ENCODE measurements at places on chromosomes 3 and 15.

DNA sequence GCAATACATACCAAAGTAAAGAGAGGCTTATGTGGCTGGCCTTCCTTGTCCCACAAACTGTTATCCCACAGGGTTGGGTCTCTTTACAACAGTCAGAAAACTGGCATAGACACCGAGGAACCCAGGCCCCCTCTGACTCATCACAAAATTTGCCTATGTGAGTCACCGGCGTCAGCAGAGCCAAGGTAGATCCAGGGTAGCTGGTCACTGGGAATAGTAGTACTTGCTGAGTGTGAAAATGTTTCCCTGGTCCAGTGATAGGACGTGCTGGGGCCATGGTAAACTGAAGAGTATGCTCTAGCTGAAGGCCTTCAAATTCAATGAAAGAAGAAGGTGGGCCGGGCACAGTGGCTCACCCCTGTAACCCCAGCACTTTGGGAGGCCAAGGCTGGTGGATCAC, 27.1 kb upstream of the SKIL start:
- peak; percentile 30 for DNase-seq

- no peak for DNase-seq
These were observed 638.0 kb downstream of the OTOL1 start for GRCh38 chr3:162134571-162134970.

DNA sequence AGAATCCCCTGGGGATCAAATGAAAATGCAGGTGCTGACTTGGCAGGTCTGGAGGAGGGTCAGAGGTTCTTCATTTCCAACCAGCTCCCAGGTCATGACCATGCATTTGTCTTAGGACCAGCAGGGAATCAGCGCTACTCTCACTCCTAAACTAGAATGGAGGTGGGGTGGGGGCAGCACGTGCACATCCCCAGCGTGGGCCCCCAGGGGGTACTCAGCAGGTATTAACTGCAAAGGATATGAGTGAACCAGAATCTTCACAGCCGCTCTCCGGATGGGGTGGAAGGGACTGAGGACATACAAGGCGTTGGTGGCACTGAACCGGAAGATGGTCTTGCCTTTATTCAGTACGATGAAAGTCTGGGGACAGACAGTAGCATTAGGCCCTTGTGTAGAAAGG, 19.4 kb downstream of the SCN5A start:
- no peak for DNase-seq

DNA sequence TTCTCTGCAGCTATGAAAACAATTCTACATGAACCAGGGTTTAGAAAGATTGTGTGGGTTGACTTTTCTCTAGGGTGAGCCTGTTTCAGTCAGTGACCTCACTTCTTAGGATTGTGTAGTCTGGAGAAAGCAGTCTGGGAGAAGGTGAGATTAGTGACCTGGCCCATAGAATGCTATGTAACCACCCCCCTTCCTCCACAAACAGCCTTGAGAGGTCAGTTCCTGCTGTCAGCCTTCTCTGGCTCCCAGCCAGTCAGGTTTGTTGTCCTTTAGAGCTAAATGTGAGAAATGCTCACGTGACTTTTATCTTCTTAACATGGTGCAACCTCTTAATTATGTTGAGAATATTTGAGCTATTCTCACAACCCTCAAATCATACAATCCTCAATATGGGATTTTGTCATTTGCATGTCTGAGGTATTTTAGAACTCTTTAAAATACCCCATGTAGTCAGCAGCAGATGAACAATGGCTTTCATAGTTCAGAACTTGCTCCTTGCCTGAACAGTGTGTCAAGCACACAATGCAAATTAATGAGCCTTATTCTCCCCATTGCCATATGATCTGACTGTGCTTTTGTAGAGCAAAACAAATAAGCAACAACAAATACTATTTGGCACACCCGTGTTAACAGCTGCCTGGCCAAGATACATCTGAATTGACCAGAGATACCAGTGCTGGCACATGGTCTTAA, 311.6 kb downstream of the CNTN6 start:
- DNase-seq, result no peak

DNA sequence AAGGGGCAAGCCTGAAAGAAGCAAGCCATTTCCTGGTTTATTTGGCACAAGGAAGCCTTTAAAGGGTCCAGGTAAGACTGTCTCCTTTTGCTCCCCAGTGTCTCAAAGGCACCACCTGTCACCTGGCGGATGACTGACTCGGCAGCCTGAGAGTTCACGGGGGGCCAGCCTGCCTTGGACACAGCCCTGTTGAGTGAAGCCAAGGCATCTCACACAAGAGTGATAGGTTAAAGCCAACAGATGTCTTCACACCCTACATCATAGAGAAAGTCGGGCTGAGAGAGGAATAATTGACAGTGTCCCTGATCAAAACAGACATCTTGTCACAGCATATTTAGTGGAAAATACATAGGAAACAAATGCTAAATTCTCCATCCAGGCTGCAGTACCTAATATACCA, 28.2 kb upstream of the LIPC start:
- DNase-seq, result no peak

GRCh38 chr3:195546130-195546560, 3.0 kb upstream of the PPP1R2 start:
- peak; percentile 82 for DNase-seq

- no peak for DNase-seq
These were observed 167.5 kb downstream of the NR2F2 start for GRCh38 chr15:96497951-96498350.

GRCh38 chr3:64829331-64829730, 141.5 kb upstream of the ADAMTS9 start:
- DNase-seq, result no peak

GRCh38 chr3:80374423-80374822, 606.6 kb upstream of the ROBO1 start:
- DNase-seq, result no peak

- no peak for DNase-seq
These were observed 7.8 kb upstream of the PSMD2 start for GRCh38 chr3:184291044-184291737.

DNA sequence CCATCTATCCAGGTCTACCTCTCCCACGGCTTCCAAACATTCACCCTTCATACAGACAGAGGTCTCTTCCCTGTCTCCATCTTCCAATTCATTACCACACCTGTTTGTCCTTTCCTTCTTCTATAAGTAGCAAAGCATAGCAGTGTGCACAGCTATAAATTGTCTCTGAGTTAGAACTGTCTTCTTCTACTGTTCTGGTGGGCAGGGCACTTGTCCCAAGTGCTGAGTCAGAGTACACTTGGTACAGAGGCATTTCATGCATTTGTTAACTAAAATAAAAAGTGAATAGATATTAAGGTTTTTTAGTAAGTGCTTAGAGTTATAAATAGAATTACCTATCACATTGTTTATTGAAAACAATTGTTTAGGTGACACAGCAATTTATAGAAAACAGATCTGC, 150.1 kb upstream of the CCDC54 start:
- DNase-seq, result no peak

DNA sequence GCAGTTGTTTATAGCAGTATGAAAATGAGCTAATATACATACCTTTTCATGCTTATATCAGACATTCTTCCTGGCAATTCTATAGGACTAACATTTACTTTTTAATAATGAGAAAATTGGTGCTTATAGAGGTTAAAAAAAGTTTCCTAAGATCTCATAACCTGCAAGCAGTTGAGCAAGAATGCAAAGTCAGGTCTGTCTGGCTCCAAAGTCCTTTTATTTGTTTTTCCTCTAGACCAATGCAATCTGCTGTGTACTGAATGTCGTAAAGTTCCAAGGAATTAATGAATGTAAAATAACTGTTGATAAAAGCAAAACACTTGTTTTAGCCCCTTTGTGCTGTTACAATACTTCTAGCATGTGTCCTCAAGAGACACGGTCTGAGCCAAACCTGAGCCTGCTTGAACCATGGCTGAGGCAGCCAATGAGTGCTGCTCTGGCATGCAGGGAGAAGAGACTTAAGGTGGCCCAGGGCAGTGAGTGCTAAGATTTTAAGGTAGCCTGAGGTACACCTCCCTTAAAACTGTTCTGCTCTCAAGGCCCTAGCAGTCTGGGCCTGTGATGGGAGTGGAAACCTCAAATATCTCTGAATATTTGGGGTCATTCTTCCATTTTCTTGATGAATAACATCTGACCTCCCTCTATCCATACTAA, 555.1 kb upstream of the NAALADL2 start:
- DNase-seq, result no peak

DNA sequence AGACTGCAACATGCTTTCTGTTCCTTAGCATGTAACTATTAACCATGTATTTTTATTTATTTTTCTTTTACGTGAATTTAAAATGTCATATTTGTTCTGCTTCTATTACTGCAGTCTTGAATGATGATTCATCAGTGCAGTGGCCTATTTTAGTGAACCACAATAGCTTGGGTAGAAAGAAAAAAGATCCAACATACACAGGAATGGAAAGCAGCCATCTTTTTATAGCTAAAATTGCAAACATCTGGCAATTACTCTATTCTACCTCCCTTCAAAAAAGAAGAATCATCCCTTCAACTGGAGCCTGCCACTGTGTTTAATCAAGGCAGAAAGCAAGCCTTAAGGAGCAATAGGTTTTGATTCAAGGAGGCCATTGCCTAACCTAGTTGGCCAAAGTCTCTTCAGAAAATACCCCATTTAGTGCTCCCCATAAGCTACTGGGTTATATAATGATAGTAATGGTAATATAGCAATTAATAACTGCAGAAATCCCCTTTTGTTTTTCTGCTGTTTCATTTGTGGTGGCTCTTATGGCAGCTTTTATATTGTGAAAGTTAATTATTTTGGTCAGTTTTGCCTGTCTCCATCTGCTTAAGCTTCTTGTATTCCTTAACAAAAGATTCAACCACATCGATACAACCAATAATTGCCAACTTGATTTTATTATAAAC, 267.3 kb downstream of the LPP start:
- no peak for DNase-seq

DNA sequence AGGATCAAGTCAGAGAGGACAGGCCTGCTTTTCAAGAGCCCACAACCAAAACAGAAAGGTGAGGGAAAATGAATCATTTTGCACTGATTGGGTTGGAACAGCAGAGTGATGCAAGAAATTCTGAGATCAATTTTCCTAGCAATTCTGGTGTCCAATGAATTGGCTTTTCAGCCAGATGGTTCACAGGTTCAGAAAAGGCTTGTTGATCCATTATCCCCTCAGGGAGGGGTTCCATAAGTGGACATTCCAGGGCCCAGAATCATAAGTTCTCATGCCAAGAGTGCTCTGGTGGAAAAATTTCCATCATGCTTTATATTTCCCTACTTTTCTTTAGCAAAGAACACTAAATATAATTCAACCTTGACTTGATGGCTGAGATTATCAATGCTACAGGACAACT, 16.2 kb downstream of the RBP2 start:
- no peak for DNase-seq

DNA sequence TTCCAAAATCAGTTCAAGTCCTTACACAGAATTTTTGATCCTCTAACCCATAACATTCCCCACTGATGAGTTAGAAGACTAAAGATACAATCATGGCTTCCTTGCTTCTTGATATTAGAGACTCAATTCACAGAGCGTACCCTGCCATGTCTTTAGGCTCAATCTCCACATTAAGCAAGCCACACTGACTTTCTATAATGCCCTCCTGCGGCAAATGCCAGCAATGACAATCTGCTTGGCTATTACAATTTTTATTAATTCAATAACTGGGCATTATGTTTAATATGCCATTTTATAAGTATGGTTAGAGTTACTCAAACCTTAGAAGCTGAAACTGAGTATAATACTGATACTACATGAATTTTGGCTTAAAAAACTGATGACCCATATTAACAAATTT, 479.7 kb upstream of the NR2F2 start:
- DNase-seq, result no peak

DNA sequence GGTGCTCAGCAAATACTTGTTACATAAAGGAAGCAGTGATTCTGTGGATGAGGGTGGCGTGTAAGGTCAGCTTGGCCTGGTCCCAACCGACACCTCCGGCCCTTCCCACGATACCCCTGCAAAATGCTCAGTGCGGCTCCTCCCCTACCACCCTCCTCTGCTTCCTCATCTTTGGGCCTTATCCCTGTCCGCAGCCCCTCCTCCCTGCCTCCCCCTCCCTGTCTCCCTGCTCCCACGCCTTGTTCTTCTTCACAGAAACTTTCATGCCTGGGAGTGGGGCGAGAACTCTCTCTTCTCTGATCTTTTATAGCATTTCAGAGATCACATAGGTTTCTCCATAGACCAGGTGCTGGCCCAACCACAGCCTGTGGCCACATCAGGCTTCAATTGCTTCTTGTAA, 75.0 kb upstream of the ATP2B2 start:
- DNase-seq, result no peak

DNA sequence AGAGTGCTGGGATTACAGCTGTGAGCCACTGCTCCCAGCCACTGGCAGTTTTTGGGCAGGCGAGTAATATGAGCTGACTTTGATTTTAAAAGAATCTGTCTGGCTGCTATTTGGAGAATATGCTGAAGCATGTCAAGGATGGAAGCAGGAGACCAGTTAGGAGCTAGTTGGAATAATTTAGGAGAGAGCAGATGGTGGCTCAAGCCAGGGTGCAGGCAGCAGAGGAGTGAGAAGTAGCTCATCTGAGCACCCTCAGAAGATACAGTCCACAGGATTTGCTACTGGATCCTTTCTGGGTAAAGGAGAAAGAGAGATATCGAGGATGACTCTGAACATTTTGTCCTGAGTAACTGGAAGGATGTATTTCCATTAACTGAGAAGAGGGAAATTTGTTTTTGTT, 30.4 kb upstream of the BDH1 start:
- no peak for DNase-seq

GRCh38 chr3:118772547-118773011, 262.1 kb downstream of the IGSF11 start:
- no peak for DNase-seq

- no peak for DNase-seq
These were observed 83.2 kb downstream of the RAB11A start for GRCh38 chr15:65952391-65953053.

DNA sequence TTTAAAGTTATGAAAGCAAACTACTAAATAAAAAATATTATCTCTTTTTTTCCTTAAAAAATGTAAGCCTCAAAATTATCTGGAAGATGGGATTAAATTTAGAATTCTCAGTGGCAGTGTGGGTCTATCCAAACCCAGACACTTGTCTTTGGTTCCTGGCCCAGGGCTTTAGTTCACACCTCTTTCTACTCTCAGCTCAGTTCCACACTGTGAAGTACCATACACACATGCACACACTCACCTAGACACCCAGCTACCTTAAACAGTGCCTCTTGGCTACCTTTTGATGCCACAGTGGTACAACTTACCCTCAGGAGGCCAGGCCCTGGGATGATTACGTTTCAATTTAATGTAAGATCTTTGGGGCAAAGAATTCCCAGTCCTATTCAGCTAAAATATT, 51.0 kb upstream of the TSC22D2 start:
- no peak for DNase-seq

- DNase-seq, result no peak
These were observed 133.4 kb upstream of the ACP3 start for GRCh38 chr3:132183811-132184210.
